ENCODE measurements at places on chromosomes 13 and 19. TPM values are rescaled to one million over a fixed set of nuclear protein-coding genes. Genes with fewer than 3 reads are reported as not detected.

Gene LILRB1
- not detected for total RNA-seq

Gene KL
- 2.1 TPM for total RNA-seq

Gene RNF225
- 6.6 TPM for total RNA-seq

Gene PRSS57
- not detected for total RNA-seq

Gene CHST8
- not detected for total RNA-seq
